ENCODE measurements at places on chromosomes 2 and 18.

- no peak for DNase-seq
Measured at GRCh38 chr2:237309416-237309815, 104.5 kb downstream of the COL6A3 start.

GRCh38 chr2:111061191-111061590, 59.5 kb upstream of the BCL2L11 start:
- DNase-seq = no peak

GRCh38 chr2:130183512-130184373, 1.7 kb downstream of the MZT2B start:
- DNase-seq = no peak

DNA sequence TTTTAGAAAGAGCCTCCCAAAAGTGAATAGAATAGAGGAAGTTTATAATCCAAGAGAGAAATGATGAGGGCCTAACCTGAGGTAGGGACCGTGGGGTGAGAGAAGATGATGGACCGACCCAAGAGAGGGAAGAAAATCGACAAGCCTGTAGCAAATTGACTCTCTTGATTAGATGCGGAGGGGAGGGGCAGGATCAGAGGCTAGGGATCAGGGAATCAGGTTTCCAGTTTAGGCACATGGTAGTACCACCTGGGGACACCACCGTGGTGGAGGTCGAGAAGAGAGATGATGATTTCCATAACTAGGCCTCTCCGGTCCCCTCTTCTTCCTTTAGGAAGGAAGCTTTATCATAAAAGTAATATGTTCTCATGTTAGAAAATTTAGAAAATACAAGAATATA, 108.7 kb upstream of the ALPP start:
- no peak for DNase-seq

GRCh38 chr2:35989040-35989439, 366.5 kb upstream of the CRIM1 start:
- no peak for DNase-seq

- DNase-seq = no peak
Measured at GRCh38 chr18:39909706-39910105, 2045.3 kb upstream of the PIK3C3 start.

DNA sequence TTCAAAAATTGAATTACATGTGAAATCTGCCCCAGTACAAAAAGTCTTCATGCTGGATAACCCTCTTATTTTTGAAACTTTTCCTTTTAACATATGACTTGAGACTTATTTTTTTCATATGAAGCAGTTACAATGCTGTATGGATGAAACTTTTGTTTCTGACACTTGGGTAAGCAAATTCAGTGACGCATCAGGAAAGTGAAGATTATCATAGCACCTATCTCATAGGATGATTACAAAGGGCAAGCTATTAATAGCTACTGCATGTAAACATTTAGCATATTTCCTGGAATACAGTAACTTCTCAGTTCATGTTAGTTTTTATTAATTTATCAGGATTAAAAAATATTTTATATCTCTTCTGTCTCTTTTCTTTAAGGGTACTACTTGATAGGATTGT, 1109.2 kb downstream of the LRP1B start:
- no peak for DNase-seq

GRCh38 chr18:10473132-10473531, 18.7 kb downstream of the APCDD1 start:
- DNase-seq = no peak

DNA sequence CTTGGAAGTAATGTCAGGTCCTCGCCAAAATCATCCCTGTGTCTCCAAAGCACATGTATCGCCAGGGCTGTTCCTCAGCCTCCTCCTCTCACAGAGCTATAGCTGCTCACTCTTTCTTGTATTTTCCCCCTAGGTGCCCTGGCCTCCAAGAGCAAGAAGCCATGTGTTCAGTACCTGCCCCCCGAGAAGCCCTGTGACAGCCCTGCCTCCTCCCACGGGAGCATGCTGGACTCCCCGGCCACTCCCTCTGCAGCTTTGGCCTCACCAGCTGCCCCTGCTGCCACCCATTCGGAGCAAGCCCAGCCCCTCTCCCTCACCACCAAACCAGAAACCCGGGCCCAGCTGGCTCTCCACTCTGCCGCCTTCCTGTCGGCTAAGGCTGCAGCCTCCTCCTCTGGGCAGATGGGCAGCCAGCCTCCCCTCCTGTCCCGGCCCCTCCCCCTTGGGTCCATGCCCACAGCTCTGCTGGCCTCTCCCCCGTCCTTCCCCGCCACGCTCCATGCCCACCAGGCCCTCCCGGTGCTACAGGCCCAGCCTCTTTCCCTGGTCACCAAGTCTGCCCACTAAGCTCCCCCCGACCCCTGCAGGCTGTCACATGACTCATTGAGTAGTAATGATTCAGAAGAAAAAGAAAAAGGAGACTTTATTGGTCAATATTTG, 18.8 kb downstream of the TGOLN2 start:
- peak; percentile 25 for DNase-seq

DNA sequence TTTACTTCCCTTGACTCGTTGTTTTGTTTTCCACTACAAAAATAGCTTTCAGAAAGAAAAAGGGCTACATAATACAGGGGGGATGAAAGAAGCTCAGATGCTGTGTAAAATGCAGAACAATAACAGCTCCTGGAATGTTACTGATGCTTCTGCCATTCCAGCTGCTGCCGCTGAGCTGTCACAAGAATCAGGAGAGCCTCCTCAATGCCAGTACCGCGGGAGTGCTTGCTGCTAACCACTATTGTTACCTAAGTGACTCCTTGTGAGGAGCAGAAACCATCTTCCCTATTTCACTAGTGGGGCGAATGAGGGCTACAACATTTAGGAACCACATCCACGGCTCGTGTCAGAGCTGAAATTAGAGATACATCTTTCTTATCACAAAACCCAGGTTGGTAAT, 384.8 kb downstream of the GALR1 start:
- DNase-seq = no peak

DNA sequence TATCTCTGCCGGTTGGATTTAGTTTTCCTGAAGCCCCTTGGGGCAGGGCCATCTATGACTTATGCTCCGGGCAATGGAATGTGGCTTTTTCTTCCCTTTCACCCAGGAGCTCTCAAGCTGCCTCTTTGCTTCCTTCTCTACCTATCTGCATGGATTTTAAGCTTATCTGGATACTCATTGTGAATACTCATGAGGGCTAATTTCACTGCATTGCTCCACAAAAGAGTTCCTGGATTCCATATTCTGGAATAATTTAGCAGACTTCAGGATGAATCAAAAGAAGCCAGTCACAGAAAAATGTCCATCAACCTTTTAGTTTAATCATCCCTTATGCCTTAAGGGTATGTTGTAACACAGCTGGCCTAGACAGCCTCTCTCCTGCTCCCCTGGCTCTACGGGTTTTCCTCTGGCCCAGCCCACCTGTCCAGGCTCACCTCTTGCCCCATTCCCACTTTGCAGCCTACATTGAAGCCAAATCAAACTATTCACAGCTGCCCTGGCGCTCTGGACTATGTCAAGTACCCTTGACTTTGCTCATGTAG, 122.8 kb upstream of the RMDN2 start:
- no peak for DNase-seq

GRCh38 chr2:226514895-226515294, 284.7 kb downstream of the IRS1 start:
- DNase-seq = peak; percentile 10

DNA sequence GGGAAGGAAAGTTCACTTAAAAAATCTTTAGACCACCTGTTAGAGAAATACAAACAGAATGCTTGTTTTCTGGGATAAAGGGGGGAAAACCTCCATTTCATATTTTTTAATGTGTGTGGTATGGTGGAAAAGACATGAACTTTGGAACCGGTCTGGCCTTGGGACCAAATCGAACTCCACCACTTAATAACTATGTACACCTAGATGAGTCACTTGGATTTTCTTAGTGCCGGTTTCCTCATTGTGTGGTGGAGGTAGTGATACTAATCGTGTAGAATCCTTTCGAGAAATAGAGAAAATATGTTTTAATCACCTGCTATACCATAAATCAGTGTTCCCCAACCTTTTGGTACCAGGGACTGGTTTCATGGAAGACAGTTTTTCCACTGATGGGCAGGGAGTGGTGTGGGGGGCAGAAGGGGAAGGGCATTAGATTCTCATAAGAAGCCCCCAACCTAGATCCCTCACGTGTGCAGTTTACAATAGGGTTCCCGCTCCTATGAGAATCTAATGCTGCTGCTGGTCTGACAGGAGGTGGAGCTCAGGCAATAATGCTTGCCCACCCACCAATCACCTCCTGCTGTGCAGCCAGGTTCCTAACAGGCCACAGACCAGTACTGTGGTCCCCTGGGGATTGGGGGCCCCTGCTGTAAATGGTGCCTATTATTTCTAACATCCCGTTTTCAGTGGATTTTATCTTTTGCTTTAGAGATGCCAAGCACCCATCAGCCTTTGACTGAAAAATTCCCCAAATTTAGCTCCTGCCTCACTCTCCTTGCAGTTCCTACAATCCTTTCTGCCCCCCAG, 308.8 kb downstream of the PRKCE start:
- no peak for DNase-seq

DNA sequence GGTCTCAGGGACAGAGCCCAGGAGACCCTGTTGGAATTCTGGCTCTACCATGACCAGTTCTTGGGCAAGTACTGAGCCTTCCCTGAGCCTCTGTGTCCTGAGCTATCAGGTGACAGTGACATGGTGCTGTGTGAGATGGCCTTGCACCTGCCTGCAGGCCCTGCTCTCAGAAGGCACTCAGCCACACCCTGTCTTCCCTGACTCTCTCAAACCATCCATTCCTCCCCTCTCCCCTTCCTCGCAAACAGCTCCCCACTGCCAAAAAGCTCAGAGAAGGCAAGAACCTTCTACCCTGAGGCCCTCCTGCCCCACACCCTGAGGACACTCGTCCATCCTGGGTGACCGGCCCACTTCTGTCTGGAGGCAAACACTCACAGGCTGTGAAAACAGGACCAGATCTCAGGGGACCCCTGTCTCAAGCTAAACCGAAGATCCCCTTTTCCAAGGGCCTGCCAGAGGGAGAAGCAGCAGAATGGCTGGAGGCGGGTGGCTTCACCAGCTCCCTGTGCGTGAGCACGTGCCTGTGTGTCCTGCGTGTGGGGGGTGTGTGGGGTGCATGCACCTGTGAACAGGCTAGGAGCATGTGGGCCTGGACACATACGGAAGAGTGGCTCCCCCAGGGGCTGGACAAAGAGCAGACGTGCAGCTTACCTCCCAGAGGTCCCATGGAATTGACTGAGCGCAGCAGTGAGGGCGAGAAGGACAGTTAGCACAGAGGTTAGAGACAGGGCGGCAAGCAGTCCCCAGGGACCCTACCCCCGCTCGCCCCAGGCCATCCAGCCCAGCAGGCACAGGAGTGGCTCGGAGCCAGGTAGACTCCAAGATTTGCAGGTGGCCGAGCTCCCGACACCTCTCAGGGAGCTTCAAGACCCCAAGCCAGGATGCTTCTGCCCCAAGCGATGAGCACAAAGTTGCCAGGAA, 53.9 kb downstream of the BIN1 start:
- DNase-seq = no peak

DNA sequence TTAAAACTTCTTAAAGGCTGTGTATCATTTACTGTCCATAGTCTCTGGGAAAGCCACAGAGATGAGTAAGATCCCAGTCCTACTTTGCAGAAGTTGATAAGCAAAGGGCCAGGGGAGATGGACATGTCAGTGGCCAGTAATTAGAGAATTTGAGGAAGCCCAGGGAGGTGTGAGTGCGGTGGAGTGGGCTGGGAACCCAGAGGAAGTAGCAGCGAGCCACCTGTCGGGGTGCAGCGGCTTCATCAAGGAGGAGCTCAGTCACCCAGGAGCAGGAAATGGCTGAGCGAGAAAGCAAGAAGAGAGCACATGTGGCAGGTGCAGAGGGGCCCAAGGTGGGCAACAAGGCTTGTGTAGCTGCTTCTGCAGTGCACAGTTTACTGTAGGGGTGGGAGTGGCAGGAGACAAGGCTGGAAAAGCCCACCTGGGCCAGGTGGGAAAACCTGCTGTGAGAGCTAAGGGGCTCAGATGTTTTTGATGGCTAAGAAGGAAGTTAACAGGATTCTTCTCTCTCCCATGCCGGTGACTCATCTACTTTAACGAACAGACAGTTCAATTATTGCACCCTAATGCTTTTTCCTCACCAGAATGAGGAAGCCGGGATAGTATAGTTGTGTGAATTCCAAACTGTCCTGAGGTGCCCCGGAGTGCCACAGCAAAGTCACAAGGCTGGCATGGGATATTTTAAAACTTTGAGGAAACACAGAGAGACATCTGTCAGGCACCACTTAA, 34.8 kb upstream of the MGAT5 start:
- no peak for DNase-seq

GRCh38 chr2:140454717-140455116, 1674.5 kb upstream of the NXPH2 start:
- peak; percentile 43 for DNase-seq

GRCh38 chr2:37570773-37571586, 100.5 kb downstream of the CDC42EP3 start:
- peak; percentile 49 for DNase-seq

GRCh38 chr2:8578335-8579244, 103.3 kb upstream of the ID2 start:
- no peak for DNase-seq

DNA sequence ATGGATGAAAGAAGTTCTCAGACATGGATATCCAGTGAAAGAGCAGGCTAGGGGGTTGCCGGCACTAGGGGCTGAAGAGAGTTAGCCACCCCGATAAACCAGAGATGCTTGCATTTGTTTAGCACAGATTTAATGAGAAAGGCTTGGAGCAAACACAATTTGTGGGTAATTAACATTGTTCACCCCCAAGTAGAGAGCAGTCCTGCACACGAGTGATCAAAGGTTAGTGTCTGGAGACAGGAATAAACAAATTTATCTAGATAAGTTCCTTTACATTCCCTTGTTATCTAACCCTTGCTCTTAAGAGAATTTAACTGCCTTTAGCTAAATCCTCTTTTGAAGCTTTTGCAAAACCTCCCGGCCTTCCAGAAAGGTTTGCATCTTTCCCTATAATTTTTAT, 23.9 kb downstream of the HTR2B start:
- DNase-seq = no peak

- peak; percentile 68 for DNase-seq
Measured at GRCh38 chr18:21191596-21192307, 50.3 kb upstream of the GREB1L start.

DNA sequence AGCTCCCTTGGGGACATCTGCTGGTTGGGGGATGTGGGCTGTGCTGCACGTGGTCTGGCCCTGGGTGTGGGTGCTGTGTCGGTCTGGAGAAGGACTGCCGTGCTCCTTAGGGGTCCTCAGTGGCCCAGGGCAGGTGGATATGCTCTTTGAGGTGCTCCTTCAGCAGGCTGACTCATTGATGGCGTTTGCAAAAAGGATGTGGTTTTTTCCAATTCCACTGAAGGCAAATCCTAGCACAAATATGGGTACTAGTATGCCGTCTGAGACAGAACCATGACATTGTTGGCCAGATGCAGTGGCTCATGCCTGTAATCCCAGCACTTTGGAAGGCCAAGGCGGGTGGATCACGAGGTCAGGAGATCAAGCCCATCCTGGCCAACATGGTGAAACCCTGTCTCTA, 3.3 kb downstream of the PPP1R7 start:
- DNase-seq = no peak

Measured in AG08396 (cell line).